ENCODE measurements at places on chromosomes 11 and 22.

- DNase-seq, result no peak
These were observed 11.3 kb upstream of the LTO1 start for GRCh38 chr11:69686452-69686851.

DNA sequence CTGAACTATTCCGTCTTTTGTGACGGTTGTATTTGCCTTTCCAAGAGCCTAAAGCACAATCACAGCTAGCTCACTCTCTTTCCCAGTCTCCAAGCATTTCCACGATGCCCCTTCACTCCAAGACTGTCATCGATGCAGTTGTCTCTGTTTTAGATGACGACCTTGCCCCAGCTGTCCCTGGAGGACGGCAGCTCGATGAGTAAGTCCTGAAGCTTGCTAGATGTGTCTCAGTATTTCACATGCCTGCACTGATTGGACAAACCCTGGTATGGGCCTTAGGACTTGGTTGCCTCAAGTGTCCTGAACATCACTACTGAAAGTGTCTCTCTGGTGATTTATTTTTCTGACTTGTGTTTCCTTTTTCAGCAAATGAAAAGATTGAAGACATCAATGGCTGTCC lies 129.9 kb downstream of the NAV2 start:
- no peak for DNase-seq

DNA sequence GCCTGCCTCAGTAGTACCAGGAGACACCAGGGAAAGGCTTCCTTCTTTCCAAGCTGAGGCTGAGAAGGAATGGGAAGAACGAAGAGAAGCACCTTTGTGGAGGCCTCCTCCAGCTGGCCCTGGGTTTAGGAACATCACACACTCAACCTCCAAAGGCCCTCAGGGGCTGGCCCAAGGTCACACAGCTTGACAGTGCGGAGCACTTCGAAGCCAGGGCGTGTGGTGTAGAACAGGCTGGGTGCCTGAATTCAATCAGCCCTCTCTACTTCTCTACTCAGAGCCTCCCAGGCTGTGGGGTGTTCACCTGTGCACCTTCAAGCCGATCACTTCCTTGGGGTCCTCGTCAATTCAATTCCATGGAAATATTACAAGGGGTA lies 727 bp upstream of the CSDC2 start:
- DNase-seq, result no peak

DNA sequence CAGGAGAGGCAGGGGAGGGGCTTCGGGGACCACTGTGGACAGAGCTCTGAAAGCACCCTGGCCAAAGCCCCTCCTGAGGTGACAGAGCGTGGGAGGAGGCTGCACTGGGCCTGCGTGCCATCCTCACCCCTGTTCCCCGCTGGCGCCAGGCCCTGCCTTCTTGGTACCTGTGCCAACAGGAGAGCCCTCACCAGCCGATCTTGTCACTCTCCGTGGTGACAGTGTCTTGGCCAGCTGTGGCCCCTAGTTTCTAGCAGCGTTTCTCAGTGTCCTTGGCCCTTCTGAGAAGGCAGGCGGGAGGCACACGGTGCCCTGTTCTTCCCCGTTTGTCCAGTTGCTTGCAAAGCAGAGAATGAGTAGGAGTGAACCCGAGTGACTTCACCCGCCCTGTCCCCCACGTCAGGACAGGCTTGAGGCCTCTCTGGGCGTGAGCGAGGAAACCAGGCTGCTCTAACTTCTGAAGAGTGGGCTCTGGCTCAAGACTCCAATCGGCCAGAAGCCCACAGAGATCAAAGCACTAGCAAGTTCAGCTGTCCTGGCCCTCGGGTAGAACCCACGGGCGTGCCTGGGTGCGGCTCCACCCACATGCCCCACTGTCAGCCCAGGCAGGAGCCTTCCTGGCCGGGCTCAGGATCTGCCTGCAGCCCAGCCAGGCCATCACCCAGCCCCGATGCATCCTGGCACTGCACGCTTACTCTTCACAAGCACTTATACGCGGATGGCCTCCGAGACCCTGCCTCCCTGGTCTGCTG lies 60.2 kb upstream of the EMID1 start:
- DNase-seq, result no peak

DNA sequence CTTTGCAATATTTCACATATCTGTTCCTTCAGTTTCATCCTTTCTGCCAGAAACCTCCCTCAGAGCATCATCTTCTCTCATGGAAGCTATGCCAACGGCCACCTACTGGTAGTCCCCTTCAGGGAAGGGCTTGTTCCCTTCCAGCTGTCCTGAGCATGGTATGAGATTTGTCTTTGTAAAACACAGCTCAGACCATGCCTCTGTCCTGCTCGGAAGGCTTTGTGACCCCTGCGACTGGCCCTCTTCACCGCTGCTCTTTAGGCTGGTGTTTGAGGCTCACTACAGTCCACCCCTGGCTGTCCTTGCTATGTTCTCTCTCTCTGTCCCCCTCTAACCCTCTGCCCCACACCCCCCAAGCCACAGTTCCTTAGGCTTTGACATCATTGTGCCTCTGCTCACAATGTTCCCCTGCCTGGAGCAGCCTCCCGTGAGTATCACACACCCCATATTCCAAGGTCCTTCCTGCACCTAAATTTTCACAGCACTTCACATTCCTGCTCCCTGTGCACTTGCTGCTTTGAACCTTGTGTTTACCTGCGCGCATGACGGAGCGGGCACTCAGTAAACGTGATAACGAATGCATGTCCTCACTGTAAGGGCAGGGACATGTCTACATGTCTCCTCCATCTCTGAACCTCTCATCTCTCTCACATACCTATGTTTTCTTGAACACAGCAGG lies 24.0 kb upstream of the ACER3 start:
- DNase-seq, result no peak

- DNase-seq, result no peak
These were observed 14.4 kb upstream of the APOL4 start for GRCh38 chr22:36215981-36216380.

DNA sequence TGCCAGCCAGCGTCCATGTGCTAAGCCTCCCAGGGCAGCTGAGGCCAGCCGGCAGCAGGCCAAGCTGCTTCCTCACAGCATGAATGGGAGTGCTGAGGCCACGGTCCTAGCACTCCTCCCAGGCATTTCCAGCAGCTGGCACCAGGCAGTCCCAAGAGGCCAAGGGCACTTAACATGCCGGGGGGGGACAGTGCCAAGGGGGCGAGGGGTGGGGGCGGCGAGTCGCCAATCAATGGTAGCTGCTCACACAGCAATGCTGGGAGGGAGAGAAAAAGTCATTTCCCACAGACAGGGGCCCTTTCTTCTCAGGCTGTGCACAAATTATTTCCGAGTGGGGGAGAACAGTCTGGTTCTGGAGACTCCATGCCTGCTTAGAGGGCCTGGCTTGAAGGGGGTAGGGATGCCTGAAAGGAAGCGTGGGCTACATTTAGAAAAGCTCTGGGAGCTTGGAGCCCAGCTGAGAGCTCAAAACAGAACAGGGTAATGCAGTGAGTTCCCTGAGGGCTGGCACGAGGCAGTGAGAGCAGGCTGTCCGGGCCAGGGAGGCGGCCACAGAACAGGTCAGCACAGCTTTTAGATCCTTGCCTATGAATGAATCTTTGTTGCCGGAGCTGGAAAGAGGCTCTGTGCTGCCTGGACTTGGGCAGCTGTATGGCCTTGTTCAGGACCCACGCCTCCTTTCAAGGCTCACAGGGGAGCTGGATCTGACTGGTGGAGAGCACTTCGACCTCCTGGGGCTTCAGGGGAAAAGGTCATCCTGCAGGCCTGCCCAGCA lies 14.4 kb upstream of the TBC1D10A start:
- DNase-seq, result no peak

DNA sequence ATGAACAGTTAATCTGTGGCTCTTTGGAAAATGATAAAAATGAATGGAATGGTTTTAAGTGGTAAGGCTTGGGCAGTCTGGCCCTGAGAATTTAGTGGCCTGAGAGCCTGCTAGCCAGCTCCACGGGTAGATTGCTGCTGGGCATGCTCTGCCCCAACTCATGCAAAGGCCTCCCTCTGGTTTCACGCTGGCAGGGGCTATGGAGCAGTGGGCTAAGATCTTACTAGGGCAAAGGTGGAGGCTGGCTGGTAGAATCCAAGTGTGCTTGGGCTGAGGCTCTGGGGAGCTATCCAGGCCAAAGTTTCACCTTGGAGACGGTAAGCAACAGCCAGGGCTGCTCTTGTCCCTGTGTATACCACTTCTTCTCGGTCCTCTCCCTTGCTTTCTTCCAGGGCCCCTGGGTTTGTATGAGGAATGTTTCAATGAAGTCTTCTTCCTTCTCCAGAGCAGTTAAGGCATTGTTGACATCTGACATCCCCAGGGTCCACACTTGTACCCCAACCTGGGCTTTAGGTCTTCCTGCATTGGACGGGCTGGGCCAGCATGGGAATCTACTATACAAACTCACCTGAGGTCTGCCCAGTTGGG lies 27.4 kb downstream of the UBE2L3 start:
- no peak for DNase-seq

- DNase-seq, result no peak
These were observed 18.6 kb downstream of the RSPH14 start for GRCh38 chr22:23122992-23123803.

All from activated T-cell treated with anti-CD3 and anti-CD28 coated beads for 48 hours (primary cell).